ENCODE measurements at places on chromosomes 11 and 22. TPM values are rescaled to one million over a fixed set of nuclear protein-coding genes. Genes with fewer than 3 reads are reported as not detected.

The OR8J1 gene
- not detected for total RNA-seq

The CCDC87 gene
- total RNA-seq = not detected

The OOSP3 gene
- not detected for total RNA-seq

The NNMT gene
- 168 TPM for total RNA-seq

The FLRT1 gene
- not detected for total RNA-seq
